Umbilical cord (tissue), 2 donors: ENCODE measurements at places on chromosomes 3 and 15. TPM values are rescaled to one million over a fixed set of nuclear protein-coding genes. Genes with fewer than 3 reads are reported as not detected.

- DNase-seq: no peak
These were observed 28.0 kb downstream of the RFTN1 start for GRCh38 chr3:16485395-16485992.

GRCh38 chr3:10339376-10339955 is 18.6 kb upstream of the SEC13 start:
- DNase-seq: no peak

DNA sequence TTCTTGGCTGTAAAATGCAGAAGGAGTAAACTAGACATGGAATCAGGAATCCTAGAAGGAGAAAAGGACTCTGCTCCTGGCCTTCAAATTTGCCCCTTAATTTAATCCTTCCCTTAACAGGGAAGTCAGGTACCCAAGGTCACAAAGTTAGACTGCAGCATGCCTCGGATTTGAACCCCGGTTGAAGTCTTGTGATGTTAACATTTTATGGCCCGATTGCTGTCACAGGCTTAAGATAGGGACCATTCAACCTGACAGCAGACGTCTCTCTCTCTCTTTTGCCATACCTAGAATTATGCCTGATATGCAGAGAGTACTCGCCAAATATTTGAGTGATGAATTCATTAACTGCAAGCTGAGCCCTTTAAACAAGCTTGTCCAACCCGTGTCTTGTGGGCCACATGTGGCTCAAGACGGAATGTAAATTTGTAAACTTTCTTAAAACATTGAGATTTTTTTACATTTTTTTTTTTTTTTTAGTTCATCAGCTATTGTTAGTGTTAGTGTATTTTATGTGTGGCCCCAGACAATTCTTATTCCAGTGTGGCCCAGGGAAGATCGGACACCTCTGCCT is 217.2 kb downstream of the THSD4 start:
- DNase-seq: no peak

- no peak for DNase-seq
These were observed 6.1 kb downstream of the RNU5B-1 start for GRCh38 chr15:65310431-65311137.

GRCh38 chr15:63372753-63373152 is 8.9 kb downstream of the CA12 start:
- no peak for DNase-seq

The PLSCR4 gene
- 77.8 TPM for total RNA-seq

The RNF13 gene
- total RNA-seq: 132 TPM

The THAP10 gene
- 6.0 TPM for total RNA-seq

DNA sequence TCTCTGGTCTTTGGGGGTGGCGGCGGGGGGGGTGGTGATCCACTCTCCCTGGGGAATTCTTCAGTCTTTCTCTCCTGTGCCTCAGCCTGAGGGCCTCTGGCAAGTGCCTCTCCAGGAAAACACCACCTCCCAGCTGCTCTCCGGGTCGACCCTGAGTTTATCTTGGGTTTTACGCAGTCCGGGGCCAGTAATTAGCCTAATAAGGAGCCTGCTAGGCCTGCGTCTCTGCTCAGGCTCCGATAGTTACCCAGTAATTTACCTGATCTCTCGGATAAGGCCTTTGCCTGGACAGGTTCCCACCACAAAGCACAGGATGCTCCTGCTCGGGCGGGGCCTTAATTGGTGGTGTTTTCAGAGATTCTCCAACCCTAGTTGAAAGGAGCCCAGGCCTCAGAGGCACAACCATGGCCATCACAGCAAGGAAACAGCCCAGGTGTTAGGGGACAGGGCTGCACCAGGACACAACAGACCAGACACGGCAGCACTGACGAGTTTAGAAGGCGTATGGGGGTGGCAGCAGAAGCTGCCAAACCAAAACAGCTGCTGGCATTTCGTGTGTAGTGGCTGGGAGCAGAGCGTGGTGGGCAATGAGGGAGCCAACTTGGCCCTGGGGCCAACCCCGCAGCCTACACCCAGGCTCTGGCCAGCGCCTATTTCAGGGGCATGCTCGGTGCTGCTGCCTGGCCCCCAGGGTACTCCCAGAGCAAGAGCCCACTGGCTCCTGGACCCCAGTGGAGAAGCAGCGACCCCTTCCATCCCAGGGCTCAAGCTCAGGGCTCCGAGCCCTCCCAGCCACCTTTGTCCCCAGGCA is 71.4 kb downstream of the KLF13 start:
- DNase-seq: peak; percentile 22

The WDR49 gene
- 3.1 TPM for total RNA-seq

- DNase-seq: no peak
These were observed 68.5 kb downstream of the DHX30 start for GRCh38 chr3:47871389-47871788.

The CAND2 gene
- 2.9 TPM for total RNA-seq

The AZI2 gene
- total RNA-seq: 139 TPM

- DNase-seq: no peak
These were observed 64.9 kb upstream of the SPRED1 start for GRCh38 chr15:38187630-38188313.

The C2CD4A gene
- total RNA-seq: 0.72 TPM

The CNTN4 gene
- total RNA-seq: 40.0 TPM

GRCh38 chr3:152403632-152404066 is 134.9 kb downstream of the MBNL1 start:
- DNase-seq: no peak

The ARPP19 gene
- total RNA-seq: 107 TPM

GRCh38 chr3:150764566-150764965 is 1.6 kb upstream of the SIAH2 start:
- no peak for DNase-seq

The C3orf85 gene
- total RNA-seq: 2.6 TPM

DNA sequence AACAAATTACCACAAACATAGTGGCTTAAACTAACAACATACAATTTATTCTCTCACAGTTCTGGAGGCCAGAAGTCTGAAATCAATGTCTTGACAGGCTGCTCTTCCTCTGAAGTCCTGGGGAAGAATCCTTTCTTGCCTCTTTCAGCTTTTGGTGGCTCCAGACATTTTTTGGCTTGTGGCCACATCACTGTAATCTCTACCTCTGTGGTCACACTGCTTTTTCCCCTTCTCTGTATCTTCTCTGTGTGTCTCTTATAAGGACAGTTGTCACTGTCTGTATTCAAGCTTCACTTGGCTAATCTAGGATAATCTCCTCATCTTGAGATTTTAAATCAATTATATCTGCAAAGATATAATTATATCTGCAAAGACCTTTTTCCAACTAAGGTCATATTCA is 80.3 kb upstream of the ABHD2 start:
- no peak for DNase-seq

DNA sequence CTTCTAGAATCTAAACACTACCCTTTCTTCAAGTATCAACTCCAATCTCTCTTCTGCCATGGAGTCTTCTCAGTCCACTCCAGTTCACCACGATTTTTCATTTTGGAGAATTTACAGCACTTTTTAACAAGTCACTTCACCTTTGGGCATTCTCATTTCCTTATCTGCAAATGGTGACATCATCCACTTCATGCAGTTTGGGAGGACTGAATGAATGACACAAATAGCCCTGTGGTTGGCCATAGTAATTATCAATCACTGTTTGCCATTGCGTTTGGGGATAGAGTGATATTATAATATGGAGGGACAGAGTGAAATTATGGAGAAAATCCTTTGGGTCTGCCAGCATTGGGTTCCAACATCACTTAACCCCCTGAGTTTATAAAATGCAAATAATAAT is 38.0 kb upstream of the TM4SF1 start:
- no peak for DNase-seq

The GATM gene
- total RNA-seq: 251 TPM

DNA sequence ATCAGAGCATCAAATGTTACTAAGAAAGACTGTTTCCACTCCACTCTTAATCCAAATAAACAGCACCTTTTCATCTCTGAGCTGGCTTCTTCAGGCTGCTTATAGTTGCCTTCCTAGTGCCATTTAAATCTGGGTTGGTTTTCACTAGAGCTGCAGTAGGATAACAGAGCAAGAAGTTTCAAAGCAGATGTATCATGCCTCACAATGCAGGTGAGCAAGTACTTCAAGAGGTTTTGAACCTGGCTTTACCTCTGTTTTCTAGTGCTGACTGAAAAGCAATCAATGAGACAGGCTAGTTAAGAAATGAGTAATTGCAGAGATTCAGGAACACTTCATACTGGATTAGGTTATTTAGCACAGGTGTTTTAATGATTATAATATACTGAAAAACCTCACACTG is 147.7 kb upstream of the SATB1 start:
- no peak for DNase-seq

DNA sequence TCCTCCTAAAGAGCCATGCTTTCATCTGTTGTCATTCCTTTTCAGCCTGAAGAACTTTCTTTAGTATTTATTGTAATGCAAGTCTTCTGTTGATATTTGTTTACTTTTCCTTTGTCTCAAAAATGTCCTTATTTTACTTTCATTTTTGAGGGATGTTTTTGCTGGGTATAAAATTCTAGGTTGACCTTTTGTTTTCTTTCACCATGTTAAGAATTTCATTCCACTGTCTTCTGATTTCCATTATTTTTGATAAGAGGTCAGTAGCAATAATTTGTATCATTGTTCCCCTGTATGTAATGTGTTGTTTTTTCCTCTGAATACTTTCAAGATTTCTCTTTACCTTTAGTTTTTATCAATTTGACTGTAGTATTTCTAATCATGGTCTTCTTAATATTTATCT is 91.1 kb downstream of the RSRC1 start:
- DNase-seq: no peak

DNA sequence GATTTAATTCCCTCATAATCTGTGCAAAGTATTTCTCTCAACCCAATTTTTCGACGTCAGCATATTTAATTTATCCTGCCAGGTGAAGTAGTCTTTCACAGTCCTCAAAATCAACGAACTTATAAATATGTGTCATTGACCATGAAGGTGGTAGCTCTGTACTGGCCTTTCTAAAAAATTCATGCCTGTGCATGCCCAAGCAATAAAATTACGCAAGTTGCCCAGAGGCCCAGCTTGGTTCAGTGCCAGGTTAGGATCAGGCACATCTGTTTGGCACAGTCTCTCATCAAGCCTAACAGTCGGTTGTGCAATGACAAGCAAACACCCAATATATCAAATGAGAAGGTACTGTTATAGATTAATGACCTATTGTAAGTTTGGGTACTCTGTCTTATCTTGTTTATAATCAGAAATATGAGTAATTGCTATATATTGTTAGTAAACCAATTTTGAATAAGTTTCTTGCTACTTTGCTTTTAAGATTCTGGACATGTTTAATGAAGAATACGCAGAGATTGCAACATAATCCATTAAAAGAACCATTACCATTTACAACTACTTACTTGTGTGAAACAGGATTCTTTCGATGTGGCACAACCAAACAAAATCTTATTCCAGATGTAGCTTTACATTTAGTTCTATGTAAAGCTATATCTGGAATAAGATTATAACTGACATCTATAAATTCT is 159.0 kb upstream of the IL12A start:
- peak; percentile 57 for DNase-seq

DNA sequence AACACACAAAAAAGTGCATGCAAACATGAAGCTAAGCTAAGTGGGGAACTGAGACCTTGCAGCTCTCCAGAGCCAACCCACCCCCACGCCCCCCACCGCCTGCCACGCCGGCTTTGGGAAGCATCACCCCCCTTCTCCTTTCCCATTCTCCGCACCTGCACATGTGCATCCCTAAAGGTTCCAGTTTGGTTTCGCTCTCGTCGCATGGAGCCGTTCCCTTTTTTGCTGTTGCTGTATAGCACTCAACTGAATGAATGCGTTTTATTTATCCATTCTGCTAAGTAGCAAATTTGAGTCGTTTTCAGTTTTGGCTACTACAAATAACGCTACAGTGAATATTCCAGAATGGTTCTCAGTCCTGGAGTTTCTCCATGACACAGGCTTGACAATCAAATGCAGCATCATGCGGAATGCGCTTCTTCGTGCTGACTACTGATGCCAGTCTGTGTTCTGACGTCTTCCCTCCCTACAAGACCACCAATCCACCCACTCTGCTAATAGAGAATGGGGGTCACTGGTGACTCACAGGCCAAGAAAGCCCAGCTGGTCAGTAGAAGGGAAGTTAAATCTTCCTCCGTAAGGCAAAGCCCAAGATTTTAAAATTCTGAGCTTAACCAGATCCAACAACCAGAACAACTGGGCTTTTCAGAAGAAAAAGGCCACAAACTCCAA is 115.3 kb downstream of the XXYLT1 start:
- DNase-seq: no peak

GRCh38 chr3:46674031-46674845 is 19.2 kb downstream of the ALS2CL start:
- DNase-seq: no peak

DNA sequence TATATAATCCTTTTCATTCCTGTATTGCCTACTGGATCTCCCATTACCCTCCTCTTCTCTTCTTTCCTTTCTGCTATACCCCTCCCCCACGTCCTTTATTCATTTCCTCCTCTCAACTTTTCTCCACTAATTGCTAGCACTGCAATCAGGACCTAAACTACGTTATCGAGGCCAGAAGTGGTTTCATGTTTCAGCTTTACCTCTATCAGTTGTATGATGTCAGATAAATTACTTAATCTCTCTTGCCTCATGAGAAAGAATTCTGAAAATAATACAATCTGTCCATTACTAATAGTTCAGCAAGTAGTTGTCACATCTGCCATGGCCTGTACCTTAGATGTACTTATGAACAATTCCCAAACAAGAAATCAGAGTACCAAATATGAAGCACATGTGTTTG is 10.6 kb downstream of the POPDC2 start:
- no peak for DNase-seq

DNA sequence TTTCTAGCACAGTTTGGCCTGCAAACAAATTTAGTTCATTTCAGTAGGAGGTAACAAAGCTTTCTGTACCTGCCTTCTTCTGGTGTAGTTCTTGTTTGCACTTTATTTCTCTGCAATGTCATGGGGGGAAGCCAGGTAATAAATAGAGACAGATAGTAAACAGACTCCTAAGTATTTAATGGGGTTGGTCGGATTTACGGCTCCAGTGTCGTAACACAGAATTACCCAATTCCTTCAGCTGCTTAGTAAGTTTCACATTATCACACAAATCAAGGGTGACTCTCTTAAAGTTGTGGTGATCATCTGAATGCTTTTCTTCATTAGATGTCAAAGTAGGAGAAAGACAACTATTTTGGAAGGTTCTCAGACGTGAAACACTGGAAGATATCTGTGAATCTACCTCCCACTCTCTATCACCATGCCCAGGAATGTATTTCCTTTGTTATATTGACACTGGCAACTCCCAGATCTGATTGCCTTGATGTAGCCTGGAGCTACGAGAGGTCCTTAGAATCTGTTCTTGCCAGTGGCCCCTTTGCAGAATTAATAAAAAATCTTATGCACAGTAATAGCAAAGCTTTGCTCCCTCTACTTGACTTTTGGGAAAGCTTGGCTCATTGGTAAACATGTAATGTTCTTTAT is 25.0 kb upstream of the TMC3 start:
- peak; percentile 12 for DNase-seq

The SAMD7 gene
- total RNA-seq: 1.9 TPM

The IMPG2 gene
- 2.6 TPM for total RNA-seq

- DNase-seq: no peak
These were observed 19.9 kb downstream of the LOXL1 start for GRCh38 chr15:73946046-73946721.

The TMEM158 gene
- total RNA-seq: 72.2 TPM

- DNase-seq: peak; percentile 48
These were observed 240.9 kb upstream of the EIF1B start for GRCh38 chr3:40068636-40069035.

The EXD1 gene
- total RNA-seq: 1.4 TPM

The PCLAF gene
- total RNA-seq: 9.1 TPM
